CD8-positive, alpha-beta memory T cell (primary cell): ENCODE measurements at places on chromosomes 5 and 9.

DNA sequence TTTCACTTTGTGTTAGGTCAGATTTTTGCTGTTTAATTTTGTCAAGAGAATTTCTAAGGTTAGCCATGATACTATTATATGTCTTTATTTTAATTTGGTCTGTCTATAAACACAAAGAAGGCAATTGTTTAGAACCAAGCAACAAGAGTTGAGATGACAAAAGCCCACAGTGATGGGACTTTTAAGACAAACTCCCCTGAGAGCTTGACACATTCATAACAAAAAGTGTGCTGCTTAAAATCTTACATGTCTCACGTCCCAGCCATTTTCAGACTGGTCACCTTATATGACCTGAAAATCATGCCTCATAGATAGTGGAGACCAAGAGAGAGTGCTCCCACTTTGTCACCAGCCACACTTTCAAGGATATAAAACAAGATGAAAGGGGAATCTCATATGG is 21.6 kb upstream of the NNT start:
- H3K27ac ChIP-seq = no peak overlapping the region
- peaks cover 3% of the 10 kb centered on the region for H3K36me3 ChIP-seq
- DNase-seq = no peak
- H3K4me1 ChIP-seq = no peaks in the 10 kb centered on the region

DNA sequence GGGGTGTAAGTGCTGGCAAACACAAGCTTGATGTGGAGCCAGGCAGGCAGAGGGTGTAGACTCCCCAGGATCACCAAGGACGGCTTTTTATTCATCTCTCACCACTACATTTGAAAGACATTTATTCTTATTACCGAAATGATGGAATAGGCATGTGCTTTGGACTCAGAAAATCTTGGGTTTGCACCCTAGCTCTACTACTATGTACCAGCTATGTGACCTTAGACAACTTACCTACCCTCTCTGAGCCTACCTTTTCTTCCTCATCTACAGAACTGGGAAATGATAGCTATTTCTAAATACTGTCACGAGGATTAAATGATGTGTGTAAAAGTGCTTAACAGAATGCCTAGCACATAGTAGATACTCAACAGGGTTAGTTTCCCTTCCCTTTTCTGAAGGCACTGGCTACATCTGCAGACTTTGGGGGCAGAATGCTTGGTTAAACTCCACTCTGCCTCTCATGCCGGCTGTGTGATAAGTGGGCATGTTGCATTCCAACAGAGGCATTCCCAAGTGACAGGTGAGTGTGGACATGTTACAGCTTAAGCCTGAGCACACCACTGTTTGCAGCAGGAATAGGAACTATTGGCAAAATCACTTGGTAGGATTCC is 94.8 kb downstream of the SLC1A3 start:
- DNase-seq = no peak
- no peak overlapping the region for H3K27ac ChIP-seq
- H3K27me3 ChIP-seq = no peaks in the 10 kb centered on the region
- no peaks in the 10 kb centered on the region for H3K36me3 ChIP-seq
- no peaks in the 10 kb centered on the region for H3K4me1 ChIP-seq

GRCh38 chr9:130707225-130707976 is 13.8 kb downstream of the EXOSC2 start:
- H3K4me1 ChIP-seq = peaks cover 6% of the 10 kb centered on the region
- no peaks in the 10 kb centered on the region for H3K27me3 ChIP-seq
- peak; percentile 77 for DNase-seq
- H3K4me3 ChIP-seq = no peak overlapping the region

DNA sequence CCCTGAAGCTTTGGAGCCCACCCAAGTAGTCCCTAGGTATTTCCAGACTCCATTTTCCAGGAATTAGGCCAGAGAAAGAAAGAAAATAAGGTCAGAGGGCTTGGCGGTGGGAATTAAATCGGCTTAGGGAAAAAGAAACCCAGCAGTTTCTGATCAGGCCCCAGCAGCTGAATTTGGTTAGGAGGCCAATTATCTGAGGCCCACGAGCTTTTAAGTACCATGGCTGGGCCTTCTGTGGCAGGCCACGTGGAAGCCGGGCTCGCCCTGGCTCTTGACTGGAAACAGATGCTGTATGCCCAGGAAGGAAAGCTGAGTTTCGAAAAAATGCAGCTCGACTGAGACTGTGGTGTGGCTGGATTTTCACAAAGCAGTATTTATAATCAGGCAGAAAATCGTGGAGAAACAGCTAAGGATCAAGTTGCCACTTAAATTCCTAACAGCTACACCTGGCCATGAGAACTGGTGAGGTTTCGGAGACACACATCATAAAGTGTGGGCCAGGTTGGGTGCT is 75.1 kb upstream of the PANK3 start:
- H3K27me3 ChIP-seq = no peaks in the 10 kb centered on the region
- no peak for DNase-seq
- H3K4me1 ChIP-seq = no peaks in the 10 kb centered on the region
- no peak overlapping the region for H3K4me3 ChIP-seq
- H3K36me3 ChIP-seq = no peaks in the 10 kb centered on the region

DNA sequence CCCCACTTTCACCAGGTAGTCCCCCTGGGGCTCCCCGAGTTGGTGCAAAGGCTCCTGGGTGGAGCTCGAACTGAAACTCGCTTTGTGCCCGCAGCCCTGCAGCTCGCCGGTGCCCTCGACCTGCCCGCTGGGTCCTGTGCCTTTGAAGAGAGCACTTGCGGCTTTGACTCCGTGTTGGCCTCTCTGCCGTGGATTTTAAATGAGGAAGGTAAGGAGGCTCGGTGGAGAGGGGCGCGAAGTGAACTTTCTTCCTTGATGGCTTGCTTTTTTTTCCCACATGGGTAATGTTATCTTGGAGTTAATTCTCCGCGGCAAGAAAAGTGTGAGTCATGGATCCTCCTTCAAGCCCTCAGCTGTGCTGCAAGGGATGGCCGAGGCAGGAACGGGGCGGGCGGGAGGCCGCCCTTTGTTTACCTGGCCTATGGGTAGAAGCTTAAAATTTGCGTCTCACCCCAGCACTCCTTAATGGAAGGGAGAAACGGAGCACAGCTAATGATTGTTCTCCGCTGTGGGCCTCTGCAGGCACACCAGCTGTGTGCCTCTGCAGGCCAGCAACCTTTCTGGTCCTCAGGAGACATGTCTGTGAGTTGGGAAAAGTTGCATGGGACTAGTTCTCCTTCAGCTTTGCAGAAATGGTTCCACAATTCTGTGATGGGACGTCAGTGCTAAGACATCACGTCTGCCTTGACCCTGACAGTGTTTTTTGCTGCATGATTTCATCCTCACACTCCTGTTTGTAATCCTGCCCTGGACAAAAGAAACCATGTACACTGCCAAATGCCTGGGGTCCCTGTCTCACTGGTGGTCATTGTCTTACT is 1.1 kb downstream of the MAMDC2 start:
- no peak overlapping the region for H3K4me3 ChIP-seq
- no peak overlapping the region for H3K27ac ChIP-seq
- H3K27me3 ChIP-seq = no peaks in the 10 kb centered on the region

DNA sequence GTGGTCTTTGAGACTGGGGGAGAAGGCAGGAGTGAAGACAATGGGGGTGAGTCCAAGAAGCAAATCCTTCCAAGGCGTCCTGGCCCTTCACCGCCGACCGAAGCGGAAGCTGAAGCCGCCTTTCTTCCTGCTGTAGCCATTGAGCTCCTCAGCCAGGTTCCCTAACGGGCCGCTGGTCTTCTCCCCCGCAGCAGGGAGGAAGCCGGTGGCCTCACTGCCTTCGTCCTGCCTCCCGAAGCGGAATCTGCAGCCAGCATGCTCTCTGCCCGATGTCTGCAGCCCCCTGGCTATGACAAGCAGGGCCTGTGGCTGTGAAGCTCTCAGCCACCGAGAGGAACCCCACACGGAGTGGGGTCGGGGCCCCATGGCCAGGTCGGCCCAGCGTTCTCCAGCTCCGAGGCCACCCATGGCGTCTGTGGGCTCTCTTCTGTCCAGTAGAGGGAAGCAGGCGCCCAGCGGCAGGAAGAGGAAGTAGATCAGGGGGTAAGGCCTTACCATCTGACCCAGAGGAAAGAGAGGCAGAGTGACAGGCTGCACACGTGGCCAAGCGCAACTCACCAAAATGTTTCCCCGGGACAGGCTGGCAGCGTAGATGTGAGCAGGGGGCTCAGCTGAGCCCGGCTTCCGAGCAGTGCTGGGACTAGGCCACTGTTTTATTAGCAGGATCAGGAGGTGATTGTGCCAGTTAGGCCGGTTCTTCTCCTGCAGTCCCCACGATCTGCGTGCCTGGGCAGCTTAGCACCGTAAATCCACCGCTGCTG is 3.1 kb downstream of the QRFP start:
- H3K4me1 ChIP-seq = no peaks in the 10 kb centered on the region
- DNase-seq = no peak
- H3K27ac ChIP-seq = no peak overlapping the region
- no peaks in the 10 kb centered on the region for H3K36me3 ChIP-seq
- H3K4me3 ChIP-seq = no peak overlapping the region
- H3K27me3 ChIP-seq = no peaks in the 10 kb centered on the region

DNA sequence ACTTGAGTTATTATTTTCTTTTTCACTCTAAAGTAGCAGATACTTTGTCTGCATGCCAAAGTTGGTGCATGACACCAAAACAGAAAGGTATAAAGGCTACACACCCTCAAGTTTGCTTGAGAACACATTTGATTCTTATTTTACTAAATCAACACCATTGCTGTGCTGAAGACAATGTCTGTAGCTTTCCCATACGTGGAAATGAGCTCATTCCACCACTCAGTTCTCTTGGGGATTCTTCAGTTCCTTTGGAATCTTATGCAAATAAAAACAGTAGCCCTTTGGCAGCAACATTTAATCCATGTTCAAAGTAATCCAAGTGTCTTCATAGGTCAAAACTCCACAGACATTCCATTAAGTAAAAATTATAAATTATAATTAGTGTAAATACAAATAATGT is 264.9 kb downstream of the TLE1 start:
- H3K27ac ChIP-seq = no peak overlapping the region
- no peaks in the 10 kb centered on the region for H3K27me3 ChIP-seq
- H3K4me3 ChIP-seq = no peak overlapping the region
- no peak for DNase-seq

GRCh38 chr5:139796061-139796806 is 626 bp downstream of the PSD2 start:
- DNase-seq = no peak
- H3K36me3 ChIP-seq = no peaks in the 10 kb centered on the region
- H3K27ac ChIP-seq = no peak overlapping the region
- no peak overlapping the region for H3K4me3 ChIP-seq

DNA sequence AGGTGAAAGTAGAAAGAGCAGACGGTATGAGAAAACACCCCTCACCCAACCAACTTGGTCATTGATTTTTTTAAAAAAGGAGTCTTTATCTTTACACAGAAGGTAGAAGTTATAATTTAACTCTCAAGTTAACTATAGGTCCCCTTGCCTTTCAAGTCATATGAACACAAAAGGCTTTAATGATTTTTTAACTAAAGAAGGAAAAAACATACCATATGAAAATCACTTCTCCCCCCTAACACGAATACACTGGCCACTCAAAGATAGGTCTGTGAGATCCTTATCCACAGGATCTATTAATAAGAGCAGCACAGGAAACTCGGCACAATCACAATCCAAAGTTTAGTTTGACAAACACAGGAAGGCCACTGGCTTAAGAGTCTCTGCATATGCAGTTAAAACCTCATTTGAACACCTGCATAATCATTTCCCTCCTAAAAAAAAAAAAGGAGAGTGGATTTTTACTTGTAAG is 138.0 kb downstream of the ENC1 start:
- no peaks in the 10 kb centered on the region for H3K36me3 ChIP-seq
- H3K4me1 ChIP-seq = no peaks in the 10 kb centered on the region
- no peak overlapping the region for H3K4me3 ChIP-seq
- no peak for DNase-seq

DNA sequence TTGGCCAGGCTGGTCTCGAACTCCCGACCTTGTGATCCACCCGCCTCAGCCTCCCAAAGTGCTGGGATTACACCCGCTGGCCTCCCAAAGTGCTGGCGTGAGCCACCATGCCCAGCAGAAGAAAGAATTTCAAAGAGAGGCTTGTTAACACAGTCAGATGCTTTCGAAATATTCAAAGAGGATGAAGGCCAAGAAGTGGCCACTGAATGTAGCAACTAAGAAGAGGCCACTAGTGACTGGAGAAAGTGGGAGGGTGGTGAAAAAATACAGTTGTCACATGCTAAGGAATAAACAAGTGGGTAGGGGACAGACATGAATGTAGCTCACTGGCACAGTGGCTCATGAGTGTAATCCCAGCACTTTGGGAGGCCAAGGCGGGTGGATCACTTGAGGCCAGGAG is 13.0 kb upstream of the TPM2 start:
- DNase-seq = no peak
- no peaks in the 10 kb centered on the region for H3K27me3 ChIP-seq

DNA sequence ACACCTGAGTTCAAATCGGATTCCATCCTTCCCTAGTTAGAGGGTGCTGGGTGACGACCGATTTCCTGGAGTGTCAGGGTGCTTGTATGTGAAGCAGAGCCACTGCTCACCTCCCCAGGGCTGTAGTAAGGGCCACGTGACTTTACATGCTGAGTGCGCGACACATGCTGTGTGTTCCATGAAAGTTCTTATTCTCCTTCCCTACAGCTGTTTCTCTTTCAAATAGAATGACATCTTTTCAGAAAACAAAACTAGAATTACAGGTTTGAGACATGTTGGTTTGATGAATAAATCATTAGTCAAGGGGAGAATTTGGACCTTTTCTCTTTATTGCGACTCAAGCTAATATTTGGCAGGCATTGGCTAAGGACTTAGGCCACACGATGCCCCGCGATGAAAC is 113.1 kb downstream of the JMY start:
- H3K27me3 ChIP-seq = no peaks in the 10 kb centered on the region
- no peak overlapping the region for H3K4me3 ChIP-seq
- H3K36me3 ChIP-seq = no peaks in the 10 kb centered on the region
- H3K4me1 ChIP-seq = no peaks in the 10 kb centered on the region
- no peak for DNase-seq
- no peak overlapping the region for H3K27ac ChIP-seq

- H3K4me3 ChIP-seq = no peak overlapping the region
- H3K36me3 ChIP-seq = no peaks in the 10 kb centered on the region
- no peaks in the 10 kb centered on the region for H3K4me1 ChIP-seq
- no peak for DNase-seq
Observed at GRCh38 chr5:151295138-151295537, 8.4 kb downstream of the SLC36A3 start.

GRCh38 chr5:1671351-1671750 is 128.3 kb downstream of the MRPL36 start:
- no peaks in the 10 kb centered on the region for H3K36me3 ChIP-seq
- no peak for DNase-seq
- H3K27ac ChIP-seq = no peak overlapping the region
- H3K4me1 ChIP-seq = peaks cover 5% of the 10 kb centered on the region
